Astrocyte (in vitro differentiated cells and primary cell): ENCODE measurements at places on chromosomes 5 and 9. TPM values are rescaled to one million over a fixed set of nuclear protein-coding genes. Genes with fewer than 3 reads are reported as not detected.
A peak's percentile ranks its signal among the peaks of the same experiment; 100 is the strongest.

Gene DNAJC21
- 58.9 and 66.4 TPM in 2 replicates for total RNA-seq

DNA sequence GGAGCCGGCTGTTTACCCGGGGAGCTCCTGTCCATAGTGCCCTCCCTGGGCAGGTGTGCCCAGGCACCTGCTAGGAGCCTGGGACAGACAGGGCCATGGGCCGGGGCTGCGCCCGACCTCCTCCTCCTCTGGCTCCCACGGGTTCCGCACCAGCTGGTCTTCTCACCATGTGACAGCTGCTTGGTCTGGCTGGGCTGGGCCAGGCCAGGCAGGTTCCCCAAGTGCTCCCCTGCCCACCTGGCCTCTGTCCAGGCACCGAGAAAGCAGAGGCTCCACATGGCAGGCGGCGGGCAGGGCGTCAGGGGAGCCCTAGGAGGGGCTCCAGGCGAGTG, 60.0 kb downstream of the OLFM1 start:
- H3K27ac ChIP-seq = no peak overlapping the region
- DNase-seq = no peak
- H3K27me3 ChIP-seq = no peaks in the 10 kb centered on the region

Gene C5orf52
- not detected in 2 replicates for total RNA-seq

GRCh38 chr5:96584712-96585111, 77.5 kb upstream of the CAST start:
- no peak overlapping the region for H3K4me3 ChIP-seq
- peaks cover 4% of the 10 kb centered on the region for H3K4me1 ChIP-seq
- H3K27ac ChIP-seq = no peak overlapping the region
- H3K27me3 ChIP-seq = no peaks in the 10 kb centered on the region

DNA sequence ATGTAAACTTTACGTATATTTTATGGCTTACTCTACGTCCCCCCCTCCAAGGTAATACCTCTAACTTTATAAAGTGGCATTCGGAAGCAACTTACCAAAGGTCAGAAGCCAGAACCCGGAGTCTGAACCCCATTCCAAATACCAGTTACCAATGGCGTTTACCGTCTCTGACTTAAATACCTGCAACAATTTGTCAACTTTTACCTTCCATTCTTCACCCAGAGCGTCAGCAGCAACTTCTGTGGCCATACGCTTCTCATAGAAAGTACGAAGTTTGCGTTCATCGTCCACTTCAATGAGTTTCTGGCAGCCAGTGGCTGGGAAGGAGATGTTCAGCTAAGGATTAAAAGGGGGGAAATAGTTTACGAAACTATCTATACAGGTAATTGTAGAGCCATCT, 753 bp downstream of the RPS6 start:
- no peaks in the 10 kb centered on the region for H3K27me3 ChIP-seq
- H3K4me1 ChIP-seq = peaks cover 14% of the 10 kb centered on the region
- peaks cover 49% of the 10 kb centered on the region for H3K36me3 ChIP-seq

DNA sequence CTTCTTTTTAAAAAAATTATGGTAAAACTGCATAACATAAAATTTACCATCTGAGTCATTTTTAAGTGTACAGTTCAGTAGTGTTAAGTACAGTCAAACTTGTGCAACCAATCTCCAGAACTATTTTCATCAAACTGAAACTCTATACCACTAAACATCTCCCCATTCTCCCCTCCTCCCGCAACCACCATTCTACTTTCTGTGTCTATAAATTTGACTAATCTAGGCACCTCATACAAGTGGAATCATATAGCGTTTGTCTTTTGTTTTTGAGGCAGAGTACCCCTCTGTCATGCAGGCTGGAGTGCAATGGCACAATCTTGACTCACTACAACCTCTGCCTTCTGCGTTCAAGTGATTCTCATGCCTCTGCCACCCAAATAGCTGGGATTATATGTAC, 24.0 kb upstream of the EBF1 start:
- peaks cover 2% of the 10 kb centered on the region for H3K27me3 ChIP-seq
- H3K4me1 ChIP-seq = no peaks in the 10 kb centered on the region
- no peak overlapping the region for H3K27ac ChIP-seq
- no peak overlapping the region for H3K4me3 ChIP-seq
- no peak for DNase-seq

DNA sequence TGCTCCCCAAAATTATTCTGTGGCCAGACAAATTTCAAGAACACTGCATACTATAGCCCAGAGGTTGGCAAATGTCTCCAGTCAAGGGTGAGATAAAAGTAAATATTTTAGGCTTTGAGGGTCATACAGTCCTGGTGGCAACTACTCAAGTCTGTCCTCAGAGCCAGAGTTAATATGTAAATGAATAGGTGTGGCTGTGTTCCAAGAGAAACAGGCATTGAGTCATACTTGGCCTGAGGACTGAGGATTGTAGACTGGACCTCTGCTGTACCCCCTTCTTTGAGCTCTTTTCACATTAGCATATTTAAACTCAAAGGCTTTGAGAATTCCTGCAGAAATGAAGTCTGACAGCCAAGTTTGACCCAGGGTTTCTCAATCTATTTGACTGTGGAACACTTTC, 129.2 kb upstream of the PTCH1 start:
- H3K36me3 ChIP-seq = no peaks in the 10 kb centered on the region
- DNase-seq = peak; percentile 50

Gene ATP10B
- total RNA-seq = not detected in 2 replicates

Gene SPINK6
- not detected in 2 replicates for total RNA-seq

DNA sequence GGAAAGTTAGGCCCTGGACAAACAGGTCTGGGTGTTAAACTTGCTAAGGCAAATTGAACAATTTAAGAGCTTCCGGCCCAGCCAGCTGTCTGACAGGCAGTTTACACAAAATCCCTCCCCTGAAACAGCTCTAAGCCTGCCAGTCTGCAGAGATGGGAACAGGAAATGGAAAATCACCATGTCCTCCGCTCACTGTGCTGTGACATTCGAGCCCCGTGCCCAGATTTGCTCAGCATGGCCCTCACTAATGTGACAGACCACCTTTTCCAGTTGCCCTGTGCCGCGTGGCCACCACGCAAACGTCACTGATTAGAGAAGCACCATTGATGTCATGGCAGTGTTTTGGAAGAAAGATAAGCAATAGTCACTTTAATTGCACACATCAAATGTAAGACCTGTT, 41.0 kb downstream of the CCNJL start:
- DNase-seq = no peak
- no peaks in the 10 kb centered on the region for H3K36me3 ChIP-seq
- H3K4me1 ChIP-seq = peaks cover 9% of the 10 kb centered on the region
- no peak overlapping the region for H3K4me3 ChIP-seq

Gene KIAA0825
- total RNA-seq = 2.5 and 2.9 TPM in 2 replicates

GRCh38 chr5:107381189-107381856, 289.4 kb downstream of the EFNA5 start:
- peak; percentile 80 for DNase-seq
- H3K36me3 ChIP-seq = no peaks in the 10 kb centered on the region
- peaks cover 25% of the 10 kb centered on the region for H3K4me1 ChIP-seq
- no peak overlapping the region for H3K4me3 ChIP-seq
- no peak overlapping the region for H3K27ac ChIP-seq
- peaks cover 2% of the 10 kb centered on the region for H3K27me3 ChIP-seq
